ENCODE measurements at places on chromosomes 1 and 21.

DNA sequence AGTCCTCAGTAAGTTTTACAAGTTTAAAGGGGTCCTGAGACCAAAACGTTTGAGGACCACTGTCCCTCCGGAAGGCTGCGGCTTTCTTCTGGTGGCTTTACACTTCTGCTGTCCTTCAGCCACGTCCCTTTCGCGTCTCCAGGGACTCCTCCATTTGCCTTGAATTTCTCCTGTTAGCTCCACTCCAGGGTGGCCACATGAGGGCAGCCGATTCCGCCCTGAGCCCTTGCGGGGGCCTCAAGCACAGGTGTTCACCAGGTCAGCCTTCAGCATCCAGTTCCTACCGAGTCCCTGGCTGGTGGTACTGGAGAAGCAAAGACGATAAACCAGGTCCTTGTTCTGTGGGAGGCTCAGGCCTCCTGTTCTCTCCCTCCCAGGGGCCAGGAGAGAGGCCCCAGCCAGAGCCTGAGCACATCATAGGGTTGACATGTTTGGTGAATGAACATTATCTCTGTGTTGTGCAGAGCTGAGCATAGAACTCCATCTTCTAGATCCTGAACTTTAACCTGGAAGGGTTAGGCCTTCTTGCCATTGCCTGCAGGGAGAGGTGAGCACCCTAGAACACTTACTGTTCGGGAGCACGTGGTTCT, 27.4 kb upstream of the COQ8A start:
- peak; percentile 35 for DNase-seq

DNA sequence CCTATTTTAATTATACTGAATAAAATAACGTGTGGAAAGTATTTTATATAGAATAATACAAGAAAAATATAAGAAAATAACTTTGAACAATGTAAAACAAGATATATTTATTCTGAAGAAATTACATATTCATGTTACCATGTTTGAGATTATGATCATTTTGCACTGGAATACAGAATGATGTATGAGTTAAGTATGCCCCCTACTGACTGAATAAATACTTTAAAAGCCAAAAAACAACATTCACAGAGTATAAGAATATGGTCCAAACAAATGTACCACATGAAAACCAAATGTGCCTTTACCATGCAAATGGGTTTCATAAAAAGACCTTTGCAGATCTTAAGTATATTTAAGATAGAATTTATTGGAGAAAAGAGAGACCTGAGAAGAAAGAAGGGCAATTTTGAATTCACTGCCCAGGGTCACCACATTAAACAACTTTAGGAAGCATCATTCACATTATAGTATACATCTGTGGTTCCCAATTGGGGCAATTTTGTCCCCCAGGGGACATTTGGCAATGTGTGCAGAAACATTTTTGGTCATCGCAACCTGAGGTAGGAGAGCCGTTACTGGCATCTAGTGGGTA, 136.6 kb upstream of the GFI1 start:
- no peak for DNase-seq

GRCh38 chr1:17465228-17465627, 25.8 kb upstream of the RCC2 start:
- DNase-seq = no peak

GRCh38 chr1:27428316-27429028, 36.0 kb downstream of the GPR3 start:
- DNase-seq = no peak

- DNase-seq = no peak
These were observed 202.6 kb downstream of the GRIK1 start for GRCh38 chr21:29737186-29737585.

DNA sequence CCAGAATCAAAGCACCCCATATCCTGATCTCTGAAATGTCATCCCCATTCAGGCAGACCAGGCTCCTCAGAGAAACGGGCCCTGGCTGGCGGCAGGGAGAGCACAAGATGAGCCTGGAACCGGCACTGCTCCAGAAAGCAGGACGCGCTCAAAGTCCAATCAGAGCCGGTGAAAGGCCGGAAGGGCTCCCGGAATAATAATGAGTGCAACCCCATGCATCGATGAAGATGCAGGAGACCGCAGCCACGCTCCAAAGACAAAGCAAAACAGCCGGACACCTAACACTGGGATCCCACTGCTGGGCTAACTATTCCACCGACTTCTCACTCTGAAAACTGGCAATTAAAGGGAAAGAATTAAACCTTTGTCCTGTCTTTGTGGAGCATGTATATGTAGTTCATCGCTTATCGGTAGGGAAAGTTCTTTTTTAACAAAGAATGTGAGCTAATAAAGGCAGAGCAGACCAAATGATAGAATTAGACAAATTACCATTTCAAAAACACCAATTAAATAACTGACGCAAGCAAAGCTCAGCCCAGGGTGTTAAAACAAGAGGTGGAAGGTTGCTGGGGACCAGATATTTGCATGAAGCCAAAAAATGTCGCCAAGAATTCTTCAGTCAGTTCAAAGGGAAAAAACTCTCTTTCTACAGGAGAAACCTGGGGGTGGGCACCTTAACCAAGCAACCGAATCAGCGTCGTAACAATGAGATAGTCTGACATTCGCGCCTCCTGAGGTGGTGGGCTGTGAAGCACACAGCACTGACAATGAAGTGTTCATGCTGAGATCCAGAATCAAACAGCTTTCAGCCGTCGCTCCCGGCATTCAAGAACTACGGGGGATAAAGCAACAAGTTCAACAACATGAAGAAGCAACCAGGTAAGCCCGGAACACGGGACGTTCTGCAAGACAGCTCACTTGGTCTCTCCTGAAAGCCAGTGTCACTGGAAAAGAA, 95.2 kb downstream of the NPHP4 start:
- no peak for DNase-seq

DNA sequence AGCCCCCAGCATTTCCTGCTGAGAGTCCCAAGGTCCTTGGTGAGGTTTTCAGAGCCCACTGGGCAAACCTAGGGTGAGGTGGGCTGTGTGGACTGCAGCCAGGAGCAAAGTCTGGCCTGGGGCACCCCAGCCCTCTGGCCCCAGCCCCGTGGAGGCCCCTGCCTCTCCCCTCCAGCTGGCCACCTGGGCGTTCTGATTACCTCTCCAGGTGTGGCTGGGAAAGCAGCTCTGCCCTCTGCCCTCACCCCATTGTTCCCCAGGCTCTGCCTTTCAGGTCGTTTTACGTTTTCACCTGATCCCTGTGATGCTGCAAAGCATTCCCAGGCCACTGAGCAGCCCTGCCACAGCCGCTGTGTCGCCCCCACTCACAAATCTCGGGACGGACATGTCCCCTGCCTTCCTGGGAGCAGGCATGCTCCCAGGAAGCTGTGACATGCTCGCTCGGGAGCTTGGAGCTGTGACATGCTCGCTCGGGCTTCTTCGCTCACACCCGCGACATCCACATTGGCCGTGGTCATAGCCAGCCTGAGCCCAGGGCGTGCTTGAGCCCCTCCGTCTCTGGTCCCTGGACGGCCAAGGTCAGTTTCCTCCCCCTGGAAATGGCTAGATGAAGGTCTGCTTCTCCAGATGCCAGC, 169.2 kb upstream of the ARHGEF16 start:
- no peak for DNase-seq

DNA sequence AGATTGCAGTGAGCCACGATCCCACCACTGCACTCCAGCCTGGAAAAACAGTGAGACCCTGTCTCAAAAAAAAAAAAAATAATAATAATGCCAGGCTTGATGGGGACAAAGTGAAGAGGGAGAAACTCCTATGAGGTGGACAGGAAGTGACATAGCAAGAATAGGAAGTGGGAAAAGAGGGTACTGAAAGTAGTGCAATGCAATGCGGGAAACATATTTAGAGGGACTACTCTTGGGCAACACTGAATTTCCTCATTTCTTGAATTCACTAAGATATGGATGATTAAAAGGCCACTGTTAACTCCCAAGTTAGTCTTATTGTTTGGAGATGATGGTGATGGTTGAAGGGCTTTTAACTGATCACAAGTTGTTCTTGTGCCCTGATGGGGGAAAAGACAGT, 21.6 kb upstream of the KCNA2 start:
- no peak for DNase-seq

- no peak for DNase-seq
These were observed 177.5 kb downstream of the ZZZ3 start for GRCh38 chr1:77504986-77505385.

GRCh38 chr21:39663066-39663465, 50.3 kb downstream of the B3GALT5 start:
- DNase-seq = no peak

DNA sequence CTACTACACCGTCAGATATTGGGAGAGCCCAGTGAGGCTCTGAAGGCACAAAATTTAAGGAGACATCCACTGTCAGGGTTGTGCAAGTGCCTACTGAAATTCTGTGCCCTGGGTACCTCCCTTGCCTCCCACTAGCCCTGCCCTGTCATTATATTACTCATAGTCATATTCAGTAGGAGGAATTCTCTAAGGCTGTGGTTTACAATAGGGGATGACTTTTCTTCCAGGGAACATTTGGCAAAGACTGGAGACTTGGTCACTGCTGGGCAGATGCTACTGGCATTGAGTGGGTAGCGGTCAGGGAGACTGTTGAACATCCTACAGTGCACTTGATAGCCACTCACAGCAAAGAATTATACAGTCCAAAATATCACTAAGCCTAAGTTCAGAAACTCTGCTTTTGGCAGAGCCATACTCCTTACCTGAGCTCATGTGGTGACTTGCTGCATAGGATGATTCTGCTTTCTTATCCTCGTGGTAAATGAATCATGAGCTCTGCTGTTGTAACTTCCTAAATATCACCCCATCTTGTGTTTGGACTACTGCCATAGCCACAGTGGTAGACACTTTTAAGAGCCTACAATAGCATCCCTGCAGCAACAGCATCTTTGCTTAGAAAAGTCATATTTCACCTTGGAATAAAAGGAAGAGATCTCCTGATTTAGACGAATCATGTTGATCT, 563.4 kb upstream of the PLXNA2 start:
- no peak for DNase-seq

DNA sequence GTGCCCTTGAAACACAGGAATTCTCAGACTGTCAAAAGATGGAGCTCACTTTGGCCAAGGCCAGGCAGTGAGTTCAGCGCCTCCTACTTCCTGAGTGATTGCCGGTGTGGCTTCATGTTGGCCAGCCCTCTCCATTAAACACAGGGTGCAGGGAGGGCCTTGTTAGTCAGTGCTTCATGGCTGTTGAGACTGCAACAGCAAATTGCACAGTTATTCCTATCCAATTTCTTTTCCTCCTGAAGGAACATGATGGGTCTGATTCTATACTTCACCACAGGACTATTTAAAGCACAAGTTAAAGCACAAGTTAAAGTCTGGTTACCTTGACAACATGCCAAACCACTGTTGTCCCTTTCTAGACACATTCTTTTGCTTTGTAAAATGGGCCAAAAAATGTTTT, 156.6 kb downstream of the SIPA1L2 start:
- no peak for DNase-seq

- no peak for DNase-seq
These were observed 6.4 kb upstream of the BRWD1 start for GRCh38 chr21:39319814-39320332.

- DNase-seq = no peak
These were observed 2.7 kb downstream of the STUM start for GRCh38 chr1:226551299-226551698.

- no peak for DNase-seq
These were observed 23.4 kb downstream of the C8A start for GRCh38 chr1:56877973-56878372.

DNA sequence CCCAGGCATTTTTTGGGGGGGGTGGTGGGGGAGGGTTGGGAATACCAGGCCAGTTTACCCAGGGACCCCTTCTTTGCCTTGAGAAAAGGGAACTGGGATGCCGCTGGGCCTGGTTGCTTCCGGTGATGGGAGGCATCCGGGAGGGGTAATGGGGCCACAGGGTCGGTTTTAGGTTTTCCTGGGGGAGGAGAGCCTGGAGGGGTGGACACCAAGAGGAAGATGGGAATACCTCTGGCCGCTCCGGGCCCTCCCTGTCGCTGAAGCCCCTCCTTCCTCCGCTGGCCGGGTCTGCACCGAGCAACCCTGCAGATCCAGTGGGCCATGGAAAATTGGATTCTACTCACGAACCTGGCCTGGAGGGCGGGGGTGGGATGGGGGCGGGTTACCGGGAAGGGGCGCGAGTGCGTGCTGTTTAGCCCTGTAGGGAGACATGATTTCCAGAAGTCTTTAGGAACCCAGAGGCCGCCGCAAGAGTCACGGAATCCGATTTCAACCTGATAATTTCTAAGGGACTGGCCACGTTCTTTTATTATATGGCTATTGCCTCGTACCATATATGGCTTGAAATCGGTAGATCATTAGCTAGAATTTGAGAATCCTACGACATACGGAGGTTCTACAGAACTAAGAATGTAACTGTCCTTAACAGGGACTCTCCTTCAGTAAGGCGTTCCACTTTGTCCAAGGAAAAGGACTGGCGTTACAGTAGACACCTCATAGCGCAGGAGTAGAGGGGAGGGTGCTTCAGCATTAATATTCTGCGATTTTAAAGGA, 749 bp downstream of the AKIRIN1 start:
- DNase-seq = no peak

DNA sequence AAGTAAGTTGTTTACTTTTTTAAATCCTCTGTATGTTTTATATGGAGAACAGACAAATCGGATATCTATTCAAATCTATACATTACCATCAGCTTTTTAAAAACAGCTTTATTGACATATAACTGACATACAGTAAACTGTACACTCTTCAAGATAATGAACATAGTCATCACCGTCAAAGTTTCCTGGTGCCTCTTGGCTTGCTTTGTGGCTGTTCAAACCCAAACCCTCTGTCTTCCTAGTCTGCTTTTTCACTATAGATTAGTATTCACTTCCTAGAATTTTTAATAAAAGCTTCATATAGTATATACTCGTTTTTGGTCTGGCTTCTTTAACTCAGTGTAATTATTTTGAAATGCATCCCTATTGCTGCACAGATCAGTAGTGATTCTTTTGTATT, 56.4 kb upstream of the TPTE start:
- DNase-seq = no peak

DNA sequence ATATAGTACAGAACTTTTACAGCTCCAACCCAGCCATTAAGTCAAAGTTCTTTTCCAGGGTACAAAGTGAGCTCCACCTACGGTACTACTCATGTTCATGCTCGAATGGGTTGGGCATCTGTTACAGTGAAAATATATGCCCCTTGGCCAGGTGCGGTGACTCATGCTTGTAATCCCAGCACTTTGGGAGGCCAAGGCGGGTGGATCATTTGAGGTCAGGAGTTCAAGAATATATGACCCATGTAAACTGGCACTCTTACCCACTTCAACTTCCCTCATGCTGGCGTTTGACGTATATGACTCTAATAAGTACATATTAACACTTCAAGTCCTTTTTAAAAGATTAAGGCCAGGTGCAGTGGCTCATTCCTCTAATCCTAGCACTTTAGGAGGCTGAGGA, 71.3 kb upstream of the PKN2 start:
- DNase-seq = no peak

DNA sequence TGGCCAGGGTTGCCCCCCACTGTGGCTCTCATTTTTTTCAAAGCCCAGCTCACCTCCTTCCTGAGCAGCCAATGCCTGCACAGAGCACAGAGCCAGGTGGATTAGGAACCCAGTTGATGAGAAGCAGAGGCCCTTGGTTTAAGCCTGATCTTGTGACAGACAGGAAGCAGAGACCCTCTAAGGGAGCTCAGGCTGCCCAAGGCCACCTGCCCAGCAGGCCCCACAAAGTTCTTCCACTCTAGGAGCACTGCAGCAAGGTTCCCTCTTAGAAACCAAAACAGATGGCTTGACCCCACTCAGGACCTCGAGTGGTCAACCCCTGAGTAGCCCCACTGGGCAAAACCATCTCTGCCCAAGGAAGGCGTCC, 25.5 kb upstream of the PRSS38 start:
- no peak for DNase-seq

GRCh38 chr1:206087091-206087490, 30.1 kb downstream of the AVPR1B start:
- DNase-seq = no peak

All from CD4-positive, alpha-beta T cell treated with Interferon gamma for 1 hour (primary cell).